ENCODE measurements at places on chromosomes 13 and 19. TPM values are rescaled to one million over a fixed set of nuclear protein-coding genes. Genes with fewer than 3 reads are reported as not detected.
A peak's percentile ranks its signal among the peaks of the same experiment; 100 is the strongest.

DNA sequence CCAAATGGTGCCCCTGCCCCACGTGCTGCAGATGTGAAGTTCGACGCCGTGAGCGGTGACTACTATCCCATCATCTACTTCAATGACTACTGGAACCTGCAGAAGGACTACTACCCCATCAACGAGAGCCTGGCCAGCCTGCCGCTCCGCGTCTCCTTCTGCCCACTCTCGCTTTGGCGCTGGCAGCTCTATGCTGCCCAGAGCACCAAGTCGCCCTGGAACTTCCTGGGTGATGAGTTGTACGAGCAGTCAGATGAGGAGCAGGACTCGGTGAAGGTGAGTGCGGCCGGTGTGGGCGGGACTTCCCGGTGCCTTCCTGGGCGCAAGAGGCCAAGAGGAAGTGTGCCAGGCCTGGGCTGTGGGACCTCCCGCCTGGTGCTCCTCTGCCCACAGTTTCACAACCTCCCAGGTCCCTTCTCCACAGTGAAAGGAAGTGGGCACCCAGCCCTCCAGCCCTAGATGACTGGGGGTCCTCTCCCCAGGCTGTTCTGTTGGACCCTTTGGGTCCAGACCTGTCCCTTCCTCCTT is 14.1 kb upstream of the RELB start:
- no peak overlapping the region for H3K27ac ChIP-seq
- peaks cover 29% of the 10 kb centered on the region for H3K36me3 ChIP-seq
- DNase-seq, result no peak
- H3K4me3 ChIP-seq, result no peak overlapping the region
- no peaks in the 10 kb centered on the region for H3K4me1 ChIP-seq

DNA sequence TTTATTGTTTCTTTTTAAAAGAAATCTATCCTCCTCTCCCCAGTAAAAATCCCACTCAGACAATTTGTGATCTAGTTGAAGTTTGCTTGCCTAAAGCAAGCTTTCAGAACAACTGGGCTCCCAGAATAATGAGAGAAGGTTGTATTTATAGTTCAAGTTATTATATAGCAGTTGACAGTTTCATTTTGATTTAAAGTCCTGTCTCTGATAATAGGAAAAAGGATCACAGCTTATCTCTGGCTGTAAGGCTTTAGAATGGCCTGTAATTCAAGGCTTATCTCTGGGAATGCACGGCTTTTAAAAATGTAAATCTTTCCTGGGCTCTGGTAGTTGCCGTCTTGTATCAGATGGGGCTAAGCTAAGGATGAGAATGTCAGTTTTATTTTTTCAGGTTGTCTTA is 123.3 kb upstream of the TMTC4 start:
- no peaks in the 10 kb centered on the region for H3K27me3 ChIP-seq
- H3K4me1 ChIP-seq, result no peaks in the 10 kb centered on the region
- no peak overlapping the region for H3K4me3 ChIP-seq

- no peaks in the 10 kb centered on the region for H3K27me3 ChIP-seq
- H3K4me3 ChIP-seq, result peak within 1 kb of the TSS; percentile 83
- peaks cover 9% of the 10 kb centered on the region for H3K4me1 ChIP-seq
- DNase-seq, result peak; percentile 31
Observed at GRCh38 chr19:16660763-16661479, at the start of gene TMEM38A. TSS of gene TMEM38A (plus strand) at chr19:16661139. CDS start at chr19:16661218, 79 bp downstream.

GRCh38 chr19:16456652-16457194 is 15.0 kb downstream of the EPS15L1 start:
- no peaks in the 10 kb centered on the region for H3K36me3 ChIP-seq
- no peak for DNase-seq
- no peaks in the 10 kb centered on the region for H3K27me3 ChIP-seq
- peaks cover 24% of the 10 kb centered on the region for H3K4me1 ChIP-seq
- peak overlapping the region; percentile 74 for H3K27ac ChIP-seq

DNA sequence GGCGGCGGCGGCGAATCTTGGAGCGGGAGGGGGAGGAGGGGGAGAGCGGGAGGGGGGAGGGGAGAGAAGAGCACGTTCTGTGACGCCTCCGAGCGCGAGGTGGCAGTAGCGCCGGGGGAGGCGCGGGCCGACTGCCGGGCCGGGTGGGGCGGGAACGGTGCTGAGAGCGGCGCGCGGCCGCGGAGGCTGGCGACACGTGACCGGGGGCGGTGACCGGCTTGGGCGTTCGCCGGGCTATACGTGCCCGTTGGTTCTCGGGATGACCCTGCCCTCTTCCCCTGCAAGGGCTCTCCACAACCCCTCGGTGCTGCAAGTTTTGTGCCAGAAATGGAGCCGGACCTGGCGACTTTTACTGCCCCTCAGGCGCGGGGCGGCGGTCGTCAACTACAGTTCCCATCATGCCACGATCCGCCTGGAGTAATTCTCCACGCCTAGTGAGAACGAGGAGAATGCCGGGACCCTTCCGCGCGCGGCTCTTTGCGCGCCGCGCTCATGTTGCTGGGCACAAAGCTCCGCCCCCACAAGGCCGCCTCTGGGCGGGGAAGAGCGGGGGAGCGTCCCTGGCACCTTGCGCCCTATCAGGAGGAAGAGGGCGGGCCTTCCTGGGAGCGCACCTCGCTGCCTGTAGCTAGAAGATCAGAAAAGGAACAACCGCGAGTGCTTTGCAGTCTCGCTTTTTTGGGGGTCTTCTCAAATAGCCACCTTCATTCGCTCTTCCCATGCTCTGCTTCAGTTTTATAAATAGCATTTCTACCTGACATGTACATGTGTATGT is at the start of gene KPNA3:
Gene KPNA3 (minus strand): TSS at position 133 of the 775 bp plus-strand sequence. CDS start 176 bp downstream, outside the sequence.
- peaks cover 9% of the 10 kb centered on the region for H3K4me1 ChIP-seq
- H3K4me3 ChIP-seq, result peak within 1 kb of the TSS; percentile 93
- H3K27me3 ChIP-seq, result no peaks in the 10 kb centered on the region
- peak; percentile 99 for DNase-seq

GRCh38 chr13:44906713-44907112 is 82.6 kb downstream of the NUFIP1 start:
- no peak for DNase-seq
- no peak overlapping the region for H3K27ac ChIP-seq
- H3K4me1 ChIP-seq, result no peaks in the 10 kb centered on the region
- no peaks in the 10 kb centered on the region for H3K36me3 ChIP-seq

CYP2S1 gene
- total RNA-seq, result 0.24 TPM

RASGRP4 gene
- total RNA-seq, result not detected

Measured in A673 (cell line).